Osteocyte (in vitro differentiated cells): ENCODE measurements at places on chromosomes 13 and 19. TPM values are rescaled to one million over a fixed set of nuclear protein-coding genes. Genes with fewer than 3 reads are reported as not detected.

Gene CLDND2
- total RNA-seq, result 1.8 TPM in 1 of 2 replicates, not detected in the other

- no peak for DNase-seq
Observed at GRCh38 chr19:15540435-15540834, 32.1 kb downstream of the CYP4F22 start.

GRCh38 chr19:11737964-11738745 is 591 bp downstream of the ZNF823 start:
- DNase-seq, result peak; percentile 85

DNA sequence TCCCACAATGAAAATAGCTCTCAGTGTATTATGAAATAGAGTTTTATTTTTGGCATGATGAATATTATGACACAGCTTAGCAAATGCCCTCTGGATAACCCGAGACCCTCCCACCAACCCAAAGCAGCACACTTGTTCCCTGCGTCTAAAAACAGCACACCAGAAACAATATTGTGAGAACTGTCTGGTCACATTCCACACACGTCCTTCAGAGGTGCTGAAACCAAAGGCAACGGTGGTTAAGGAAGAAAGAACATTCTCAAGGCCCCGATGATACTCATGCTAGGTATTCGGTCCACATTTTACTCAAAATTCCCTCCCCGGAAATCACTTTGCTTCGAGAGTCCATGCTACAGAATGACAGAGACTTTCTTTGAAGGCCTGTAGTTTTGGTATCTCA is 156.7 kb downstream of the SLC7A1 start:
- DNase-seq, result no peak

DNA sequence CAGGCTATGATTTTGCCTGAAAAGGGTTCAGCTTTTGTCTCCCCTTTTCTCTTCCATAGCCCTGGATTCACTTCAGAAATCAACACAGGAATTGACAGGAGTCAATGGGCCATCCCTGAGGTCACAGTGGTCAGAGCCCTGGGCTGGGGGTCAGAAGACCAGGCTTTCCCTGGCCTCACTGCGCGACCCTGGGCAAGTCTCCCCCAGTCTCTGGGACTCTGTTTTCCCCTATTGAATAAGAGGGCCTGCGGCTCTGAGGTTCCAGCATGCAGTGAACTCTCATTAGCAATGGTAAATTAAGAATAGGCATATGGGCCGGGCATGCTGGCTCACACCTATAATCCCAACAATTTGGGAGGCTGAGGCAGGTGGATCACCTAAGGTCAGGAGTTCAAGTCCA is 30.7 kb upstream of the VSTM2B start:
- peak; percentile 80 for DNase-seq

GRCh38 chr13:74070065-74070464 is 64.1 kb downstream of the KLF12 start:
- DNase-seq, result no peak

- DNase-seq, result no peak
Observed at GRCh38 chr13:94176561-94176960, 302.9 kb downstream of the DCT start.
